ENCODE measurements at places on chromosomes 7 and 10. TPM values are rescaled to one million over a fixed set of nuclear protein-coding genes. Genes with fewer than 3 reads are reported as not detected.

The CHN2 gene
- 22.5 TPM for total RNA-seq

The NSUN6 gene
- 19.3 TPM for total RNA-seq

The NUPR2 gene
- 10.3 TPM for total RNA-seq

The ENO4 gene
- 1.2 TPM for total RNA-seq

The HOXA5 gene
- 38.0 TPM for total RNA-seq

The NME8 gene
- 0.44 TPM for total RNA-seq

The VGF gene
- total RNA-seq = 0.38 TPM

The PNLIPRP1 gene
- not detected for total RNA-seq

The CYP51A1 gene
- 55.8 TPM for total RNA-seq

The AMPH gene
- total RNA-seq = 1.2 TPM

The OLAH gene
- 0.50 TPM for total RNA-seq

GRCh38 chr7:30145426-30145970, 10.7 kb downstream of the MTURN start:
- H3K27ac ChIP-seq = peak overlapping the region; percentile 74
- peak; percentile 71 for DNase-seq
- H3K4me1 ChIP-seq = peaks cover 29% of the 10 kb centered on the region
- no peaks in the 10 kb centered on the region for H3K27me3 ChIP-seq
- H3K36me3 ChIP-seq = no peaks in the 10 kb centered on the region

- no peaks in the 10 kb centered on the region for H3K36me3 ChIP-seq
- H3K27ac ChIP-seq = no peak overlapping the region
- H3K27me3 ChIP-seq = no peaks in the 10 kb centered on the region
- no peak overlapping the region for H3K4me3 ChIP-seq
- no peak for DNase-seq
- no peaks in the 10 kb centered on the region for H3K4me1 ChIP-seq
Measured at GRCh38 chr7:110830778-110831177, 260.1 kb upstream of the LRRN3 start.

DNA sequence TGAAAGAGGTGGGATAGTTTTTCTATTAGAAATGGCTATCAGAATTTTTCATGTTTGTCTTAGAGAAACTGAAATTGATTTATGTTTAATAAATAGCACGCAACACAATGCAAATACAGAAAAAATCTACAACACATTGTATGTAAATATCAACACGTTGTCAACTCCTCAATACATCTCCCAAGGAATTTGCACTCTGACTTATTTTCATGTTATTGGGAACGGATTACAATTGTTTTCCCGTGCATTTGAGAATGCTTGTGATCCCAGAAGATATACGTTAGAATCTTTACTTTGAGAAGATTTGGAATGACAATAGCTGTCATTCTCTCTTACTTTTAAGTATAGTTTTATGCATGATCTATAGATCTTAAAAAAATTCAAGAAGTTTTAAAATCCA, 313.8 kb upstream of the AKR1E2 start:
- no peak for DNase-seq
- no peak overlapping the region for H3K4me3 ChIP-seq
- H3K27ac ChIP-seq = no peak overlapping the region
- H3K27me3 ChIP-seq = no peaks in the 10 kb centered on the region
- H3K4me1 ChIP-seq = no peaks in the 10 kb centered on the region

DNA sequence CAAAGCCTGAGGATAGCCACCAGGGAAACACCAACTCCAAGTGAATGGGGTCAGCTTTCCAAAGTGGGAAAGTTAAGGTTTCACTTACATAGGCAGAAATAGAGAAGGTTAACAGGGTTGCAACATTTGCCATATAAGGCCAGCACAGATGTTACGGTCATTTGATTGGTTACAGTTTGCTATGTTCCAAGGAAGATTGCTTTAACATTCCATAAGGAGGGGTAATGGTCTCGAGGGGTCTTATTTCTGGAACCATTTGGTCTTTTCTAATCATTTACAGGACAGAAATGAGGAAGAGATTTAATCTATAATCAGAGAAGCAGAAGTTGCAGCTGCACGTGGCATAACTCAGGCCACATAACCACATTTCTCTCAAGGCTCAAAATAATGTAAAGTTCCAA, 679.4 kb upstream of the C7orf33 start:
- no peaks in the 10 kb centered on the region for H3K27me3 ChIP-seq
- H3K4me1 ChIP-seq = no peaks in the 10 kb centered on the region
- no peak overlapping the region for H3K4me3 ChIP-seq
- H3K27ac ChIP-seq = no peak overlapping the region
- no peak for DNase-seq

DNA sequence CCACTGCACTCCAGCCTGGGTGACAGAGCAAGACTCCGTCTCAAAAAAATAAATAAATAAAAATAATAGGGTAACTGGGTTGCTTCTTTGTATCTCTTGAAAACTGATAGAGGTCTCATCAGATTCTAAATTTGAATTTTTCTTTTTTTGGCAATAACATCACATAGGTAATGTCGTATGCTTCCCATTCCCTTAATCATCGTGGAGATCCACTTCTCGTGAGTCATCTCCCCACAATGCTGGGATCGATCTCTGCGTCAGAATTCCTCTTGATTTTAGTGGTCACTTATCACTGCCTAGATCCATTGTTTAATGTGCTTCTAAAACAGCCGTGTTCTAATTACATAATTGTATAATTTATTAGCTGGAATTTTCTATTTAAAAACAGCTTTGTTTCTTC, 70.5 kb upstream of the DNAJB6 start:
- H3K4me1 ChIP-seq = no peaks in the 10 kb centered on the region
- no peak overlapping the region for H3K4me3 ChIP-seq
- no peak overlapping the region for H3K27ac ChIP-seq
- DNase-seq = no peak
- peaks cover 33% of the 10 kb centered on the region for H3K36me3 ChIP-seq

GRCh38 chr10:131759347-131759746, 141.5 kb upstream of the PPP2R2D start:
- H3K4me3 ChIP-seq = no peak overlapping the region
- no peaks in the 10 kb centered on the region for H3K27me3 ChIP-seq
- H3K27ac ChIP-seq = no peak overlapping the region

GRCh38 chr7:4700577-4701235, 18.6 kb downstream of the FOXK1 start:
- H3K27ac ChIP-seq = no peak overlapping the region
- H3K36me3 ChIP-seq = no peaks in the 10 kb centered on the region
- no peak overlapping the region for H3K4me3 ChIP-seq
- DNase-seq = peak; percentile 59

GRCh38 chr7:39453743-39454355, 112.4 kb upstream of the YAE1 start:
- peak; percentile 29 for DNase-seq
- H3K4me1 ChIP-seq = no peaks in the 10 kb centered on the region
- H3K27ac ChIP-seq = no peak overlapping the region
- no peaks in the 10 kb centered on the region for H3K27me3 ChIP-seq

DNA sequence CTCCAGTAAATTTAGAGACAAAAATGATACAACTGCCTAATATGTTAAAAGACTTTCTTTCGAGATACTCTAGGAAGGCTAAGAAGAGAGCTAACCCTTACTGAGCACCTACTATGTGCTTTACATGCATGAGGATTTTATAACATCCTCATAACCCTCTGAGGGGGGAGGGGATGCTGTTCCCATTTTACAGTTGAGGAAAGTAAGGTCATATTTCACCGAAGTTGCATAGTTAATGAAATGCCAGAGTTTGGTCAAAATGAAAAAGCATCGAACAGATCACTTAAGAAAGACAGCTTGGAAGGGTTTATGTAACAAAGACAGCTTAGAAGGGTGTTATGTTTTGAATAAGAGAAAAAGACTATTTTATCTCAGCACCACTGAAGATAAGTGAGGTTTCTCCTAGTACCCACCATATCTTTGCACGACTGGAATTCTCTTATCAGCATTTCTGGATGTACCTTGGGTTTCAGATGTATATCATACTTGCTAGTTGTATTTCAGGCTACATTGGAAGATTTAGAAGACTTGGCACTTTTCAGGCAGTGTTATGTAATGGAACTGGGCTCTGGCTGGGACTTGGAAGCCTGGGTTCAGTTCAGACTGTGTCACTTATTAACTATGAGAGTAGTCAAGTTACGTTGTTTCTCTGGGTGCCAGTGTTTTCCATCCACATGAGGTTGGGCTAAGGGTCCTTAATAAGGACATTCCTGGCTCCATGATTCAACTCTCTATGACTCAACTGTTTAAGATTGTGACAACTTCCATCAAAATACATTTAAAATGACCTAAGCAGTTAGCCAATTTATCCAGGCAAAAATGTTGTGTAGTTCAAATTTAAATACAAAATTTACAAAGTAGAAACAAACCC, 6.0 kb downstream of the RHOBTB1 start:
- no peaks in the 10 kb centered on the region for H3K27me3 ChIP-seq
- H3K4me3 ChIP-seq = no peak overlapping the region
- H3K4me1 ChIP-seq = no peaks in the 10 kb centered on the region
- no peak overlapping the region for H3K27ac ChIP-seq

GRCh38 chr7:43076189-43076605, 36.2 kb upstream of the HECW1 start:
- peaks cover 2% of the 10 kb centered on the region for H3K4me1 ChIP-seq
- H3K4me3 ChIP-seq = no peak overlapping the region
- no peaks in the 10 kb centered on the region for H3K36me3 ChIP-seq
- H3K27me3 ChIP-seq = no peaks in the 10 kb centered on the region

GRCh38 chr7:123748171-123748733, 551 bp downstream of the WASL start:
- no peak for DNase-seq
- peak overlapping the region; percentile 95 for H3K4me3 ChIP-seq
- no peaks in the 10 kb centered on the region for H3K36me3 ChIP-seq
- peak overlapping the region; percentile 96 for H3K27ac ChIP-seq

DNA sequence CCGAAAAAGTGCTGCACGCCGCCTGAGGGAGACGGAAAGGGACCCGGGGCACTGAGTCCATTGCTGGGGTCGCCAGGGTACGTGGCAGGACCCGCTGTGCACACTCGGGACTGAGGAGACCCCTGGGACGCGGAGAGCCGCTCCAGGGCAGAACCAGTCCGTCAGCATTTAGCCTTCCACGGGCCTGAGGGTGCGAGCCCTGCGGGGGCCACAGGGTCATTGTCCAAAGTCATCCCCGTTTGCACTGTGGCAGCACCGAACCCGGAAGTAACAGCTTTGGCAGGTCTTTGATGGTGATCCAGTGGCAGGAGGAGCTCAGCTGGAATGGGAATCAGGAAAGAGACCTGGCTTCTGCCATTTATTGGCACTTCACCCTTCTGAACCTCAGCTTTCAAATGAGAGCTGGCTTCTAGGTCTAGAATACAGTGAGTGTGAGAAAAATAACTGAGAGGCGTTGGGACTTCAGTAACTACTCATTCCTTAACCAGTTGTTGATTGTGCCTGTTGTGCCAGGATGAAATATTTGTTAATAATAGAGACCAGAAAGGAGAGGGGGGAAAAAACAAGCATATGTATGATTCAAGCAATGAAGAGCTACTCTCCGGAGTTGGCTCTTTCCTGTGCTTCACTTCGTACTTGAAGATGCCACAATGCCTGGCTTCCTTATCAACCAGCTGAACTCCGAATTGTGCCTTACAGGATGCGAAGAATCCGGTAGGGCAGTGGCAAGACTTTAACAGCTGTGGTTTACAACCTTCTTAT, 811 bp upstream of the ARHGAP12 start:
- no peaks in the 10 kb centered on the region for H3K36me3 ChIP-seq
- H3K4me1 ChIP-seq = peaks cover 5% of the 10 kb centered on the region
- H3K4me3 ChIP-seq = peak overlapping the region; percentile 87
- no peaks in the 10 kb centered on the region for H3K27me3 ChIP-seq
- H3K27ac ChIP-seq = peak overlapping the region; percentile 98

DNA sequence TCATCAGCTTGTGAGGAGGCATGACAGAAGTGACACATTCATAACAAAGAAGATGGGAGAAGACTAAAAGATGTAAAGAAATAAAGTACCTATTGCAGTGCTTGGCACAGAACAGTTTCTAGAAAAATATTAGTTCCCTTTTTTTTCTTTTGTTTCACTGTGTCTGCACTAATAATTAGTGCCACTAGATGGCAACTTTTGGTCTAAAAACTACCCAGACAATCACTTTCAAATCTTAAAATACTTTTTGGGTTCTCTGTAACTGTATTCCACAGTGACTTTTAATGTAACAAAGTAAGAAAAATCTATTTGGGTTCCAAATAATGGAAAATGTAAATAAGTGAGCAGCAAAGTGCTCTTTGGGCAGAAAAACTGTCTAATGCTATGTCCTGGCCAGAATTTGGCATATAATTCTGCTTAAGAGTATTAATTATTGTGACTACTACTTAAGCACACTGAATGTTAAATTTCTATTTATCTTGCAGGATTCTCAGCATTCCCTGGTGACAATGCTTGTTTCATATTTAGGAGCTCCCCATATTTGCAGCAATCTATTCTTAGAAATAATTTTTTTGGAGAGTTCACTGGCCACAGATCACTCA, 134.8 kb upstream of the KIF5B start:
- H3K36me3 ChIP-seq = no peaks in the 10 kb centered on the region
- DNase-seq = no peak
- no peaks in the 10 kb centered on the region for H3K4me1 ChIP-seq
- H3K27me3 ChIP-seq = no peaks in the 10 kb centered on the region
- H3K4me3 ChIP-seq = no peak overlapping the region
- no peak overlapping the region for H3K27ac ChIP-seq

- no peak for DNase-seq
- no peak overlapping the region for H3K4me3 ChIP-seq
- H3K36me3 ChIP-seq = no peaks in the 10 kb centered on the region
- peaks cover 2% of the 10 kb centered on the region for H3K4me1 ChIP-seq
Measured at GRCh38 chr7:2048531-2048930, 184.2 kb downstream of the MAD1L1 start.

DNA sequence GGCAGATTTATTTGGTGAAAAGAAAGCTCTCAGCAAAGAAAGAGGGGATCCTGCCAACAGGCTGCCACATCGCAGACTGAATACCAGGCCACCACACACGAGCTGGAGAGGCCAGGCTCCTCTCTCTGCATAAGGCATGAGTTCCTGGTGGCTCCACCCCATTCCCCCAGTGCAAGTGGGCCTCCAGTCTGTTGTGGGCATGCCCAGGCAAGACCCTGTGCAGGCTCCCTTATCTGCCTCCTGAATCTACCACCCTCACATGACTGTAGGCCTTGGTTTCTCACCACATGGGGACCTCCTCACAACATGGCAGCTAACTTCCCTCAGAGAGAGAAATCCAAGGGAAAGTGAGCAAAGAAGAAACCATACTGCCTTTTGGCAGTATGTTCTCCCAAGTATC, 26.7 kb upstream of the CUL1 start:
- no peak overlapping the region for H3K4me3 ChIP-seq
- no peaks in the 10 kb centered on the region for H3K36me3 ChIP-seq
- DNase-seq = no peak

DNA sequence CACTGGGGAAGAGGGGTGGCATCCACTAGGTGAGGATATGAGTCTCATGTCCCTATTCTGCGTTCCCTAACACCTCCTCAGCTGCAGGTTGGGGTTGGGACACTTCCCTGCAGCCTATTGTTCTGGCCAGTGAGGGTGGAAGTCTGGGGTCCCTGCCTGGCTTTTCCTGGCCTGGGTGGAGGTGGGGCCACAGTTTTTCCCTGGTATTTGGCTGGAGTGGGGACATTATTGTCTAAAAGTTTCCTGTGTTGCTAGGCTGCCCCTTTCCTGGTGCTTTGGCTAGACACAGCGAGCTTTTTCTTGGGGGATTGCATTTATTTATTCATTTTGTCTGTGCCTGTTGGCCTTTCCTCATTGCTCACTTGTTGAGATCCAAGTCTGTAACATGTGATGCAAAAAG, 559.5 kb upstream of the IGFBP3 start:
- no peak for DNase-seq
- H3K4me1 ChIP-seq = no peaks in the 10 kb centered on the region
- H3K4me3 ChIP-seq = no peak overlapping the region
- no peaks in the 10 kb centered on the region for H3K36me3 ChIP-seq
